ENCODE measurements at places on chromosomes 2 and 18.

DNA sequence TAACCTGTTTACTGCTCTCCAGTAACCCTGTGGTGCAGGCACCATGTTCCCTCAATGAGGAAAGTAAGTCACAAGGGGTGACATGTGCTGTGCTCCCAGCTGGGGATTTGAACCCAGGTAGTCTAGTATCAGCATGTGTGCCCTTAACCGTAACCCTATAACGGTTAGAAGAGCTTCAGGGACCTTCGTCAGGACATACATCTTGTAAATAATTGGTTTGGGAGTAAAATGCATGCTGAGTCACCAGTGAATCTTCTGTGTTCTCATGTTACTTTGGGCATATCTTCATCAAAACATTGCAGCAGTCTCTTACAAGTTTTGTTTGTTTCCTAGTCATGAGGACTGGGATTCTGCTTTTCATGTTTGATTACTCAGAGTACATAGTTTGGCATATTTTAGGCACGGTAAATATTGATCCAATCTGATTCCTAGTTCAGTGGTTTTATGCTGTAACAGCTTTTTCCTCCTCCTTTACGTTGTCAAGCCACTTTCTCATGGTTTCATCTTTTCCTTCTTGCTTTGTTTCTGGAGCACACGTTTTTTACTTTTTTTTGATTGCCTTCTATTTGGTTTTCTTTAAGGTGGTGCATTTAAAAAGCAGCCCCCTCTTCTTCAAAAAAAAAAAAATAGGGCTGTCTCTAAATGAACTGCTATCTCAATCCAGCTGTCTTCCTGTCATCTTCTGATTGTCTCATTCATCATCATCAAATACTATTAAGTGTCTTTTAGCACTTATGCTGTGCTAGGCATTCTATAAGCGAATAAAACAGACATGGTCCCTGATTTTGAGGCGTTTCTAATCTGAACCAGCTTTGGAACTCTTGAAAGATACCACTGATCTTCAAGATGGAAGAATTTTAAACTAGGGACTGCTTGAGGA lies 50.4 kb downstream of the CLIP4 start:
- no peak for DNase-seq

- DNase-seq = no peak
These were observed 911.6 kb downstream of the EPHA4 start for GRCh38 chr2:220660277-220661145.

- DNase-seq = no peak
These were observed 202.1 kb upstream of the KYNU start for GRCh38 chr2:142675398-142675797.

- no peak for DNase-seq
These were observed 235.8 kb upstream of the FN1 start for GRCh38 chr2:215671691-215672090.

DNA sequence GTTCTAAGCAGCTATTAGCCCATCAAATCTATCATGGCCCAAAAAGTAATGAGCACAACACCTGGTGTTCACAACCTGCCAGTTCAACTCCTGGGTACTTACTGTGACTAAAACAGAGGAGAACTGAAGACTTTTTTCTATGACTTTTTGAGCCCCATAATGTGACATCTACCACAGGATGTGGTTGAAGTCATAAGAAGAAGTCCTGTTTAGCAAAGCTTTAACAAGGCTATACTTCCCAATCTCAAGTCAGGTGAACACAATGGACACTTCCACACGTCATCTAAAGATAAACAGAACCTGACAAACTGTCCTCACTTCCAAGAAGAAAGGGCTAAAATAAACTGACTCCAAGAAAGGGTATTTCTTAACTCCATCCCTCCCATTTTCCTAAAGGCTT lies 138.8 kb downstream of the ATAD2B start:
- DNase-seq = no peak

DNA sequence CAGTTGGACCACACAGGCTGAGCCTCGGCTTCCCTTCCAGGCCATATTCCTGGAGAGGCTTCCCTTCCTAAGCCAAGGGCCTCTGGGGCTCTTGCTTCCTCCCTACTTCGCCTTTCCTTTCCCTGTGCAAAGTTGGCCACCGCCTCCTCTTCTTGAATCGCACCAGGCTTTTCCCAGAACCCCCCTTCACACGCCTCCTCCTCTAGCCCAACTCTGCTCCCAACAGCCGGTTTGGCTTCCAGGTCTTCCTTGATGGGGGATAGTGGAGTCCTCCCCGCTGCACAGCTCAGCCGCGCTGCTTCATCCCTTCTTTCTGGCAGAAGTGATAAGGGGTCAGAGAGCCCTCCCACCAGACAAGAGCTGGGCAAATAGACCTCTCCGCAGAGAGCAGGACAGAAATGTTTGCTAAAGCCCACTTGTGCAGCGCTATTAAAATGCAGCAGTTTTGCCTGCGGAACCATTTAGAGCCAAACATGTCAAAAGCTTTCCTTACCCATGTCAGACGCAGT lies 56.4 kb downstream of the SNORC start:
- no peak for DNase-seq

GRCh38 chr2:46985512-46985911 lies 69.9 kb upstream of the MCFD2 start:
- DNase-seq = no peak

GRCh38 chr2:163646687-163647086 lies 89.1 kb downstream of the FIGN start:
- DNase-seq = no peak

- no peak for DNase-seq
These were observed 43.2 kb downstream of the ANKMY1 start for GRCh38 chr2:240514631-240515030.

- no peak for DNase-seq
These were observed 4.3 kb upstream of the ASIC4 start for GRCh38 chr2:219509780-219510511.

GRCh38 chr2:20745924-20746555 lies 76.9 kb downstream of the LDAH start:
- DNase-seq = no peak

DNA sequence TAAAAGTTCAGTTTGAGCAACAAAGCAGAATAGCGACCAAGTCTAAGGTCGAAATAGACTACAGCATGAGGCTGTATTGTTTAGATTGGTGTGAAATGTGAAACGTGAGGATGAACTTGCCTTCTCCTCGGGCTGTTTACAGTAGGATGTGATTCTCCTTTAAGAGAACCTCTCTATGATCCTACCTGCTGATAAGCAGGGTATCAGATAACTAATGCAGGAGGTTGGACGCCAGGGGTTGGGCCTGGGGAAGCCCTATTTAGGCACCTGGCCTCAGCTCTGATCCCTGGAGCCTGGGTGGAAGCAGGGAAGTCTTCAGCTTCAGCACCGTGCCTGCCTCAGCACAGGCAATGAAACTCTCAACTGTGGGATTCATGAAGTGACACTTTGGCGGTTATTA lies 11.4 kb downstream of the CRYGD start:
- DNase-seq = no peak

DNA sequence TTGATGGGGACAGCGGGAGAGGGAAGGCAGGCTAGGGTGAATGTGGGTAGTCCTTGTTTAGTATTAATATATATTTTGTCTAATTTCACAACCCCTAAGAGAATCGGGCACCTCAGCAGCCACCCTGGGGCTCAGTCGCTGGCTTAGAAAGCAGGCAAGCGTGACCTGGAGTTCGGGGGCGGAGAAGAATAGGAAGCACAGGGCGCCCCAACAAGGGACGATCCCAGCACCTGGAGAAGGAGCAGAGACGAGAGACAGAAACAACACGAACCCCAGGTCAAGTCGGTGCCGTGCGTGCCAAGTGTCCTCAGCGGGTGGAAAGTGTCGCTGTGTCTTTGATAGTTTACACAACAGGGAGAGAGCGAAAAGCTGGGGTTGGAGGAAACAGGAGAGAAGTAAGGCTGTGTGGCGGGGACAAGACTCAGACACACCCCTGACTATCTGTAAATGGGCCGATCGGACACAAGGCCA lies 95.4 kb downstream of the NFATC1 start:
- no peak for DNase-seq

GRCh38 chr2:206040525-206040924 lies 45.4 kb downstream of the INO80D start:
- DNase-seq = no peak

DNA sequence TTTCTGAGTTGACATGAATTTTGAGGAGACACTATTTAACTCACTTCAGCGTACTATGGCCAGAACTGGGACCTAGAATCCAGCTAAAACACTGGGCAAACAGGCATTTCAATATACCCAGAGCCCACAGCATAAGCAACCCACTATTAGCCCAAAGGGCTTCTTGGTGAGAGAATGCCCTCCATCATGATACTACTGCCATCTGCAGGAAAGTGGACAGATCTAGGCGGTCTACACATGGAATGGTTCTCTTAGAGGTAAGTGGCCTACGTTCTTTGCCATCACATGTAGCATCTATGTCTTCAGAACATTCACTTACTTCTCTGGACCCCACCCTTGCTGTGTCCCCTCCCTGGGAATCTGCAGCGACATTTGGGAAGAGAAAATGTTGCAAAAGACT lies 181.3 kb upstream of the LINC00305 start:
- no peak for DNase-seq

GRCh38 chr2:39996653-39997080 lies 217.6 kb upstream of the THUMPD2 start:
- no peak for DNase-seq

GRCh38 chr2:236558993-236559978 lies 10.3 kb upstream of the ACKR3 start:
- no peak for DNase-seq

GRCh38 chr2:203437511-203437910 lies 97.6 kb downstream of the RAPH1 start:
- no peak for DNase-seq

GRCh38 chr18:23936381-23936958 lies 78.1 kb upstream of the TTC39C start:
- DNase-seq = no peak

DNA sequence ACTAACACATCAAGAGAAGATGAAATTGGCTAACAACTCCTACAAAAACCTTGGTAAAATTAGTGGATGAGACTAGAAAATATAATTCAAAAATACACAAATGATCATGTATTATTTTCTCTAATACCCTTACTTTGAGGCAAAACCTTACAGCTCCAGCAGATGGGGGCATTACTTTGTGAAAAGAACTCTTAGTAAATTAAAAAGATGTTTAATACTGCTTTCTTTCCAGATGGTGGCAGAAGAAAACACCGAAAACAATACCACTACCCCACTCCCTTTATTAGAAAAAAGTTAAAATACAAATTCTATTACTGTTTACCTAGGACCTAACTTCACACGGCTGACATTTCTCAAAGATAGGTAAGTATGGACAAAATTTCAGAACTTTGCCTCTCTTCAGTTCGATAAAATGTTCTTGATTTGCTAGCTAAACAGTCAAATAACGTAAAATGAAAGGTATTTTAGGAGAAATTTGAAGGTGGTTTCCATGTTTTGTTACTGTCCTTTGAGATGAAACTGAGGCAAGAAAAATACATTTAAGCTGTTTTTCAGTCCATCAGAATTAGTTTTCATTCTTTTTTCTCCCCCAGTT lies 30.6 kb downstream of the ORC4 start:
- DNase-seq = peak; percentile 22

- no peak for DNase-seq
These were observed 1.9 kb upstream of the PROM2 start for GRCh38 chr2:95272299-95272751.

- DNase-seq = no peak
These were observed 146.6 kb downstream of the CDH19 start for GRCh38 chr18:66457245-66457644.

DNA sequence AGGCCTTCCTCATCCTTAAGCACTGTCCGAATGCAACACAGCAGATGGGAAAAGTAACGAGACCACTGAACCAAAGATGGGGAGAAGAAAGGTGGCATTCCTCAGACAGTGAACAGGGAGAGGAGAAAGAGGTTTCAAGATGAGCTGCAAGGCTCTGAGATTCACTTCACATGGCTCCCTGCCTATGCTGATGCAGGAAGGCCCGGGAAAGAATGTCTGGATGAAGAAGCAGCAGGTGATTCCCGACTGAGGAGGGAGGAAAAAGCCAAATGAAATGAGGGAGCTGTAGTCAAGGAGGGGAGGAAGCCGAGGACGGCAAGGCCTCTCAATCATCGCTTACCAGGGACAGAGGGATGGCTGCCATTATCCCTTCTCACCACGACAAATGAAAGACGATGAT lies 98.5 kb upstream of the BOD1L2 start:
- no peak for DNase-seq

DNA sequence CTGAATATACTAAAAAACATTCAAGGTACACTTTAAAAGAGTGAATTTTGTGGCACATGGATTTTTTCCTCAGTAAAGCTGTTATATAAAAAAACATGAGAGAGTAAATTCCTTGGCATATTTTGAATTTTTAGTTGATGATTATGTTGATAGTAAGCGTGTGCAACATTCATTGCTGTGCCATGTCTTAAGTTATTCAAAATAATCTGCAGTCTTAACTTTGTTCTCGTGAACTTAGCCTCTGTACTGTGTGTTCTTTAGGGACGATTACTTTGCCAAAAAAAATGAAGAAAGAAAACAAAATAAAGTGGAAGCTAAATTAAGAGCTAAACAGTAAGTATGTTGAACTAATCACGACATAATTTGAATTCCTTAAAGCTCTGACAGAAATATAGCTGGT lies 9.6 kb downstream of the SSB start:
- no peak for DNase-seq

DNA sequence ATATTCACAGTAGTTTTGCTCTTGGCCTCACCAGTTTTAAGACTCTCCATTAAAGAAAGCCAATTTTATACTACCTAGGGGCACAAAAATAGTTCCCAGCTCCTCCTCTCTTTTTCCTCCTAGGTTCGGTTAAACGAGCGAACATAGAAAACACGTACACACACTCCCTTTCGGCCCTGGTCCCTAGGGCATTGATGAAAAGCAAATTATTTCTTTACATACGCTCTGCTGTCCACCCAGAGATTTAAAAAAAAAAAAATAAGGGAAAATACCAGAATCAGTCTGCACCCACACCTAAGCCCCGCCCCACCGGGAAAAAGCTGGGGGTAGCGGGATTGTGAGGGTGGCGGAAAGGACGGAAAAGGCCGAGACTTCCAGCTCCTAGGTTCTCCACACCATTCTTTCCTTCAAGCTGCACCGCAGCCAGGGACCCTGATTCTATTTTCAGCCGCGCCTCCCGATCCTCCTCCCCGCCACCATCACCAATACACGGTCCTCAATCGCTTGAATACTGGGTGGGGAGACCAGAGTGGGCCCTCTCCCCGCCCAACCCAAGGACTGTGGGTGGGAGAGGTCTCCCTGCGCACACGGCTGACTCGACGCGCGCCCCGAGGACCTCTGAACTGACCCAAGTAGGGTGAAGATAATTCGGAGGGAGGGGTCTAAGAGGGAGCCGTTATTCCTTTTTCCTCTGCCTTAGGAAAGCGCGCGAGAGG lies 769 bp downstream of the ATF2 start:
- DNase-seq = peak; percentile 52
